ENCODE measurements at places on chromosomes 1 and 21. TPM values are rescaled to one million over a fixed set of nuclear protein-coding genes. Genes with fewer than 3 reads are reported as not detected.
A peak's percentile ranks its signal among the peaks of the same experiment; 100 is the strongest.

- no peak for DNase-seq
These were observed 9.4 kb downstream of the E2F2 start for GRCh38 chr1:23521588-23521987.

DNA sequence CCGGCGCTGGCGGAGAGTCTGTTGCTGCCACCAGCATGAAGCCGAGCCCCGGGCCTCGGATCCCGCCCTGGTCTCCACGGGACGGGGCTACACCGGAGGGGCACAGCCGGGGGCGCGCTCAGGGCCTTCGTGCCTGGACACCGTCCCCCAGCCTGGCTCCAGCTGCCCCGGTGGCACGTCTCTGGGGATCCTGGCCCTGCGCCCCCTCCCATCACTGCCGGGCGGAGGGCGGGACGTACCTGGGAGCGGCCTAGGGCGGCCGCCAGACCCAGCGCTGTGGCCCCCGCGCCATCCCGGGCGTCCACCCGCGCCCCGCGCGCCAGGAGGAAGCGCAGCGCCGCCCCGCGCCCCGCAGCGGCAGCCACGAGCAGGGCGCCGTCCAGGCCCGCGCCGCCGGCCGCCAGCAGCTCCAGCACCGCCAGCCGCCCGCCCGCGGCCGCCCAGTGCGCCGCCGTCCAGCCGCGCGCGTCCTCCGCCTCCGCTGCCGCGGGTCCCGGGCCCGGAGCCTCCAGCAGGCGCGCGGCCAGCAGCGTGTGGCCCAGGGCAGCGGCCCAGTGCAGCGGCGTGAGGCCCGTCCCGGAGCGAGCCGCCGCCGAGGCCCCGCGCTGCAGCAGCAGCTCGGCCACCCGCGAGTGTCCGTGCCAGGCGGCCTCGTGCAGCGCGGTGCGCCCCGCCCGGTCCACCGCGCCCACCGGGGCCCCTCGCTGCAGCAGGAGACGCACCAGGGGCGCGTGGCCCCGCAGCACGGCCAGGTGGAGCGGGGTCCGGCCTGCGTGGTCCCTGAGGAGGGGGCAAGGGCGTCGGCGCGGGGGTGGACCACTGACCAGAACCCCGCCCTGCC, 1.0 kb downstream of the ANKRD65 start:
- no peak for DNase-seq

Gene TGFB2
- total RNA-seq, result 9.2 TPM

Gene CRYAA
- not detected for total RNA-seq

Gene AK5
- 0.56 TPM for total RNA-seq

- no peak for DNase-seq
These were observed 75.5 kb downstream of the SIPA1L2 start for GRCh38 chr1:232554409-232554808.

- no peak for DNase-seq
These were observed 33.4 kb upstream of the WNT4 start for GRCh38 chr1:22176258-22176657.

- peak; percentile 21 for DNase-seq
These were observed at the start of gene GPN2 for GRCh38 chr1:26889551-26890466. TSS of gene GPN2 (minus strand) at chr1:26890283. CDS start at chr1:26890096, 187 bp downstream.

DNA sequence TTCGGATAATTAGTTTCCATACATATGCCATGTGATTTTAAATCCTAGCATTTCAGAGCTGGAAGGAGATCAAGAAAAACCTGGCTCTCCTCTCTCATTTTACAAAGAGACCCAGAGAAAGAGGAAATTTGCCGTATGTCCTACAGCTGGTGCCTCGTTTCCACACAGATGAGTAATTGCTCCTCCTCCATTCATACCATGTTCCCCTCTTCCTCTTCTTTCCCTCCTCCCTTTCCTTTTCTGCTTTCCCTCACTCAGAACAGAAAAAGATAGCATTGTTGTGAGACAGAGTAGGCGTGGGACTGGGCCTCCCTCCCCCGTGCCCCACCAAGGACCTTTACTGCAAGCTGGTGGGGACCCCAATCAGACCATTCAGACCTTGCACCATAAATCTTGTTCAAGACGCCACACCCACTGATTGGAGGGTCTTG, 13.7 kb upstream of the SLC44A3 start:
- DNase-seq, result no peak

- no peak for DNase-seq
These were observed 723.1 kb upstream of the B3GALT2 start for GRCh38 chr1:193909406-193910082.

Gene BROX
- 24.4 TPM for total RNA-seq

DNA sequence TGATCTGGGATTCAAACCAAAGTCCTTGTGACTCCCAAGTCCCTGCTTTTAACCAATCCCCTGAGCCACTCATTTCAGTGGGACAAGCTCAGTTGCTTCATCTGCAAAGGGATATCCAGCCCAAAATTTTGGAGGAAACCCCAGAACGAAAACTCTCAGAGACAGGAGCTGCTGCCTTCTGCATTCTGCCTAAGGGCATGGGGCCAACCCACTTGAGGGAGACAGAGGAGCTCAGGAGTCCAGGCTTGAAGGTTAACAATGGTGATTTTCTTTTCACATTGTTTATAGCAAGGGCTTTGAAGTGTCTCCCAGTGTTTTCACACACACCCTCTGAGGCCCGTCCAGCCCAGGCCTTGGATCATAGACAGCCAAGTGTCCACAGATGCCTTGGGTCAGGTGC, 148.1 kb upstream of the CTTNBP2NL start:
- no peak for DNase-seq

- no peak for DNase-seq
These were observed 24.2 kb downstream of the TNFRSF9 start for GRCh38 chr1:7916501-7916830.

DNA sequence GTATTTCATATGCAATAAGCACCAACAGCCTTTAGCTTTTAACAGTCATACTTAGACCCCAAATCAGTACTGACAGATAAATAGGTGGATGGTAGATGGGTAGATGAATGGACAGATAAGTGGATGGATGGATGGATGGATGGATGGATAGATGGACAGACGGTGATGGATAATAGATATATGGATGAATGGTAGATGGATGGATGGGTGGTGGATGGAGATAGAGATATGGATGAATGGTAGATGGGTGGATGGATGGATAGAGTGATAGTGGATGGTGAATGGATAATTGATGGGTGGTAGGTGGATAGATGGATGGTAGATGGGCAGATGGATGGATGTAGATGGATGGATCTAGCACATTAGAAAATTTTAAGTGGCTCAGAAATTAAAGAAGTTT, 62.5 kb downstream of the TIAM1 start:
- no peak for DNase-seq

GRCh38 chr1:248841702-248842395, 3.8 kb downstream of the ZNF672 start:
- DNase-seq, result no peak

Gene HTR6
- total RNA-seq, result not detected

Gene ATG4C
- total RNA-seq, result 21.1 TPM

Gene OR2W3
- total RNA-seq, result not detected

DNA sequence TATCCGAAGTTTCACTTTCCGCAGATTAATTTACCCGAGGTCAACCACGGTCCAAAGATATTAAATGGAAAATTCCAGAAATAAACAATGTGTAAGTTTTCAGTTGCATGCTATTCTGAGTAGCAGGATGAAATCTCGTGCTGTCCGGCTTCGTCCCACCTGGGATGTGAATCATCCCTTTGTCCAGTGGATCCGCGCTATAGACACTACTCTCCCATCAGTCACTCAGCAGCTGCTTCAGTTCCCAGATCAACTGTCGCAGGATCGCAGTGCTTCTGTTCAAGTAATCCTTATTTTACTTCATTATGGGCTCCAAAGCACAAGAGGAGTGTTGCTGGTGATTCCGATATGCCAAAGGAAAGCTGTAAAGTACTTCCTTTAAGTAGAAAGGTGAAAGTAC, 8.3 kb upstream of the LRP8 start:
- DNase-seq, result no peak

- DNase-seq, result no peak
These were observed 191.7 kb upstream of the KCTD3 start for GRCh38 chr1:215375381-215375780.

Gene C1orf53
- total RNA-seq, result not detected

GRCh38 chr1:183470147-183470960, 1.9 kb upstream of the SMG7 start:
- peak; percentile 67 for DNase-seq

Gene RNU1-4
- total RNA-seq, result under 0.01 TPM

DNA sequence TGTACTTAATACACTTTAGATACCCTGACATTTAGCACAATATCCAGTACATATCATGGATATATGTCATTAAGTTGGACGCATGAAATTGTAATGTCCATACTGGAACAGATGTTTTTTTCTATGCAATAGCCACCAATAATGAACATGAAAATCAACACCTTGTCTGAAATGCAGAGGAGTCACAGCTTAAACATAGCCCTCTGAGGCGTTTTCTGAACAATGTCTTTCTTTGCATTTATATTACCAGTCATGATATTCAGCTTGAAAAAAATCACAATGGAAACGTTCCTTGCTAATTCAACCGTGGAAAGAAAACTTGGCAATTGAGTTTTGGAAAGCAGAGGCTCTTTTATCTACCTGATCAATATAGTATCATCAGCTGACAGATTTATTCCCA, 86.7 kb upstream of the COL11A1 start:
- no peak for DNase-seq

DNA sequence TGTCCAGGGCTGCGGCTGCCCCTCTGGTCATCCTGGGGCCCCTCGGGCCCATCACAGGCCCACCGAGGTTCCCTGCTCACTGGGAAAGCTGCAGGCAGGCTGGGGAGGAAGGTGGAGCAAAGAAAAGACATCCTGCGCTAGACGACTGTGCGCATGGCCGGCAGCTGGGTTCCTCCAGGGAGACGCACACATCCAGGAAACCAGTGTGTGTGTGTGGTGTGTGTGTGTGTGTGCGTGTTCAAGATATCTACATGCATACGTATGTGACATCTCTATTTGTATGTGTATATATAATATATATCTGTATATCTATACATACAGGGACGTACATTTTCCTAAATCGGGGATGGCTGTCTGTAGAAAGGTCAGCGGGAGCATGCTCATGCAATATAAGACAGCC, 63.7 kb downstream of the ACOT7 start:
- DNase-seq, result no peak

Gene CAPN2
- total RNA-seq, result 235 TPM

Gene RHCE
- total RNA-seq, result not detected

Gene COL11A1
- total RNA-seq, result 0.07 TPM

DNA sequence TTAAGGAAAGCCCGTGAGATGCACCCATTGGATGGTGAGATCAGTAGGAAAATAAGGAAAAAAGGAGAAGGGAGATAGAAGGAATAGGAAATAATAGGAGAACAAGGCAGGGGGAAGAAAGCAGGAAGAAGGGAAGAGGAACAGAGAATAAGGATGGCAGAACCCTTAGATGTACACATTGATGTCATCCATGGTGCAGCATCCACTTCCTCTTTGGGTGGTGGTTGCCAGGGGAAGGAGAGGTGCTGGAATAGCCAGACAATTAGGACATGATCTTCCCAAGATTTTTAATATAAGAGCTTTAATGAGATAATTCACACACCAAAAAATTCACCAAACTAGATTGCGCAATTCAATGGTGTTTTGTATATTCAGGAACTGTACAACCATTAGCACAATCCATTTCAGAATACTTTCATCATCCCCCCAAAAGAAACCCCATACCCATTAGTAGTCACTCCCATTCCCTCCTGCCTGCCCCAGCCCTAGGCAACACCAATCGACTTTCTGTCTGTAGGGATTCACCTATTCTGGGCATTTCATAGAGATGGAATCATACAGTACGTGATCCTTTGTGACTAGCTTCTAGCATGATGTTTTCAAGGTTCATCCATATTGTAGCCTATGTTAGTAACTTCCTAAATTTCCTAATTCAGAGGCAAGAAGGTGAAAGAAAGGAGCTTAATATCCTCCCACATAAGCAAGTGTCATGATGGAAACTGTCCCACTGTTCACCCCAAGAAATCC, 121.4 kb downstream of the PLXNA2 start:
- DNase-seq, result no peak

DNA sequence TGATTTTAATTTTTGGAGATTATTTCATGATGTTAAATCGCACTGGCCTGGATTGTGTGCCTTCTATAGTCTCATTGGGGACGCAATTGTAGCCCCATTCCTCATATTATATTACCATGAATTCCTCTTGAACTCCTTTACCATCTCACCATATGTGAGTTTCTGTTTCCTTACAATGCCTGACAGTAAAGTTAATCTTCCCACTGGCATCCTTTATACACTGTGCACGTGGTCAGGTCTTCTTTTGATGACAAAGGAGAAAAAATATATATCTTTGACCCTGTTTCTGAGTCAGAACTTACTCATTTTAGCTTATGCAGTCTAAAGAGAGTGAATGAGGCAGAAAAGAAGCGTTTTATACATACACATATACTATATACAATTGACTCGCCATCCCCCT, 774 bp upstream of the ABL2 start:
- DNase-seq, result no peak

Gene UBASH3A
- total RNA-seq, result 1.3 TPM

- no peak for DNase-seq
These were observed 21.0 kb downstream of the TP53BP2 start for GRCh38 chr1:223824712-223825111.

DNA sequence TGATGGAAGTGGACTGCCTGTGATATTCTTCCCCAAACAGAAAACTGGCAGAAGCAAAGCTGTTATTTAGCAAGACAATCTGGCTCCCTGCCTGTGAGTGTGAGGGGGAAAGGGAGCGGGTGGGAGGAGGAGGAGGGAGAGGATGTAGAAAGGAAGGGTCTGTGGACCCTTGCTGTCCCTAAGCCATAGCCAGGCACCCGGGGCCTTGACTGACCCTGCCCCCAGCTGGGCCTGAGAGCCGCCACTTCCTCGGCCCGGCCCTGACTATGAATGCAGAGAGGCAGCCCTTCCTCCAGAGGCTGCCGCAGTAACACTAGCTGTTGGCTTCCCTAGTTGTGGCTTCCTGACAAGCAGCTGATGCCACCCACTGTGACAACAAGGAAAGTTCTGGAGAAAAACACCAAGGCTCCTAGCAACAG, 13.9 kb downstream of the PLA2G2F start:
- DNase-seq, result no peak

DNA sequence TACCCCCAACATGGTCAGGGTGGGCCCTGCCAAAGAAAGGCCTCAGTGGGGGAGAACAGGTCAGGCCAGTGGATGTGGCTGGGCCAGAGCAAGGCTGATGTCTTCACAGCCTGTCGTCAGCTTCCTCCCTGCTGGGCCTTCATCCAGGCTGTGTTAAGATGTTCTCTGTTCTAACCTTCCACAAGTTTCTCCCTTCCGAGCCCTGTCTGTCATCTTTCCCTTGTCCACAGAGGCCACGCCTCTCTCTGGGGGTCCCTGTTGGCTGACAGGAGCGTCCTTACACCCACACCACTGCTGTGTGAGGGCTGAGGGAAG, 36.2 kb downstream of the SIM2 start:
- DNase-seq, result no peak
